ENCODE measurements at places on chromosomes 2 and 18. TPM values are rescaled to one million over a fixed set of nuclear protein-coding genes. Genes with fewer than 3 reads are reported as not detected.

DNA sequence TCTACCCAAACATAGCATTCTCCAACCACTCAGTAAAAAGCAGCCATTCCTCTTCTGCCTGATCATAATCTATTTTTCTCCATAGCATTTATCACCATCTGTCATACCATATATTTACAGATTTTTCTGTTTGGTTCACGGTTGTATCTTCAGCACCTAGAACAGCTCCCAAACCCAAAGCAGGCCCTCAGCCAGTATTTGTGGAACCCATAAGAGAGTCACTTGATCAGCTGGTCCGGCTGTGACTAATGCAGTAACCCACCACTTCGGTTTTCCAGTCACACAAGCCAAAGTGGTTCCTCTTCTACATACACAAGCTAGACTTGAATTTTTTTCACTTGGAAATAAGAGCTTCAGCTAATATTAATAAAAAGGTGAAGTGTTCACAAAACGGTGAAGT, 511.6 kb upstream of the CELF4 start:
- DNase-seq, result no peak

DNA sequence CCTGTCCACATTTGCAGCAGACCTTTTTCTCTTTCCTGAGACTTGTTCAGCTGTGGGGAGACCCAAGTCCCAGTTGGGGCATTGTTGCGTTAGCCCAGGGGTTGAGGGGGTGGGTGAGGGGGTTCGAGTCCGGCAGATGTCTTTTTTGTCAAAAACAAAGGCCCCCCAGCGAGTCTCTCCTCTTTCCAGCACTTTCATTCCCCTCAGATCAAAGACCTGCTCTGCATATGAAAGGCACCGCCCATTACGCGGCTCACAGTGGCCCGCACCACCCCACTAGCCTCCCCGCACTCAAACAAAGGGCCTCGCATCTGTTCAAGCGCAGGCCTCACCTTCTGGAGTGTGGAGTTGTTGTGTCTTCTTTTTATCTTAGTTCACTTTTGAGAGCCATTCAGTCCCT, 25.2 kb downstream of the TRABD2A start:
- DNase-seq, result no peak

GRCh38 chr2:68121873-68122679, 35.6 kb upstream of the PNO1 start:
- DNase-seq, result peak; percentile 95

DNA sequence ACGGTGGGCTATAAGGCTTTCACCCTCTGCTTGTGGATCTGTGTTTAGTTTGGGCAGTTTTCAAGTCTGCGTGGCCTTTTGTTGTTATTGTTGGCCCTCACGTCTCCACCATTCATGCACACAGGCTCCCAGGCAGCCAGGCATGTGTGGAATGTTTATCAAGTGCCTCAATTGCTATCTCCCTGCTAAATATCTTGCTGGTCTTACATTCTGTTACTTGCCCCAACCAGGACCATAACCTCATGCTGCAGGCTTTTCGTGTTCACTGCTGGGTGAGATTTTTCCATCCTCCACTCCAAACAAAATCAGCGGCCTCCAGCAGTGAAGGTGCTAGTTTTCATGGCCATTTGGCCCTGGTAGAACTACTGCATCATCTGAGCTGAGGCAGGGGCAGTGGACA, 63.0 kb upstream of the DSC1 start:
- no peak for DNase-seq

DNA sequence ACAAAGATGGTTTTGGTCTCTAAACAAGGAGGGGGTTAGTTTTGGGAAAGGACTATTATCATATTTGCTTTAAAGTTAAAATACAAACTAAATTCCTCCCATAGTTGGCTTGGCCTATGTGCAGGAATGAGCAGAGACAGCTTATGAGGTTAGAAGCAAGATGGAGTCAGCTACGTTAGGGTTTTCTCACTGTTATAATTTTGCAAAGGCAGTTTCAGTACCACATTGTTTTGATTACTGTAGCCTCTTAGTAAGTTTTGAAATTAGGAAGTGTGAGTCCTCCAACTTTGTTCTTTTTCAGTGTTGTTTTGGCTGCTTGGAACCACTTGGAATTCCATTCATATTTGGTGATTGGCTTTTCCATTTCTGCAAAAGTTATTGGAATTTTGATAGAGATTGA, 23.4 kb downstream of the LCLAT1 start:
- DNase-seq, result no peak

- DNase-seq, result no peak
Observed at GRCh38 chr2:223270548-223270947, 218.6 kb downstream of the KCNE4 start.

DNA sequence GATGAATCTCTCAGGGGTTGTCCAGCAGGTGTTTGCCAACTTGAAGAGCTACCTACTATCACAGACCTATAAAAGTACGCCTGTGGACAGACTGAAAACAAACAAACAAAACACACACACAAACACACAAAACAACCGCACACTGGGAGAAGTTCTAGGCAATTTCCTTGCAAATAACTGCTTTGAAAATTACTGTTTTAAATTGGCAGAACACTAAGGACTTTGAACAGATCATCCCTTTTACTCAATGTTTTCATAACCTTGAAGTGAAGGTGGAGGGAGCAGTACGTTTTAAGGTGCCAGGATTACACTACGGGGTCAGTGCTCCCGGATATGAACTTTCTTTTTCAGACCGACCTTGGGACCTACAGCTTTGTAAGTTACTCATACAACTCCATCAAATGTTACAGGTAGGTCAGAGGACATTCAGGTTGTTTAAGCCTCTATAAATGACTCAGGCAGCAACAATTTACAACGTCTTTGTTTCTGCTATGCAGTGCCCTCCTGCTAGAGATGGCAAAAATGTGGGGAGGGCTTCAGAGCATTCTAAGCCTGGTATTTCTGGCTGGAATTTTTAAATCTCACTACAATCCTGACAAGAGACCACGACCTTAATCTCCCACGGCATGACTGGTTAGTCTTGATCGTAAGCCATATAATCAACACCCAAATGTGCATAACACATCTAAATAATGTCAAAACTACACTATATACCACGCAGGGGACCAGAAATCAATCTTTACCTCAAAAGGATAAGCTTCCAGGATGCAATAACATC, 1.4 kb upstream of the SLC20A1 start:
- DNase-seq, result no peak

DNA sequence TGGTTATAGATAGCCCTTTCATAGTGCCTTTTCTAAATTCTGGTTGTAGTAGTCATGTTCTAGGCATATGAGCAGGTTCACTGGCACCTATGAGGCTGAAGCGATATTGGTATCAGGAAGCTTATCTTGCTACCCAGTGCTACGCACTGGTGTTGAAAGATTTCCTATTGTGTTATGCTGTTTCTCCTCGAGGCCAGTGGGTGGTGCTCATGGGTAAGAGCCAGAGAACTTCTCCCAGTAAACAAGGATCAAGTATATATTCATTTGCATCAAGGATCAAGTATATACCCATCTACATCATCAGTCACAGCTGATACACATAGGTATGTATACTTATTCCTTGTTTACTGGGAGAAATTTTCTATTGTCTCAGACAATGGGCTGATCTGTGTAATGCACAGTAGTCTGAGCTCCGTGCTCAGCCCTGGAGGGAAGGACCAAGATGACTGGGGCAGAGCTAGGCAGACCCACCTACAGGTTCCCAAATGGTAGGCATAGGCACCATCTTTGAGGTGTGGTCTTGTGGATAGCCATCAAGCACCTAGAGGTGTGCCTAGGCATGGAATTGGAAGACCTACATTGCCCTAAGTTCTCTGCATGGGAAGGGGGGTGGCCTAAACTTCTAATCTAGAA, 101.2 kb upstream of the GALNT13 start:
- no peak for DNase-seq

GRCh38 chr2:15858466-15858865, 81.9 kb upstream of the MYCN start:
- DNase-seq, result no peak

- DNase-seq, result no peak
Observed at GRCh38 chr2:119063177-119063576, 95.4 kb downstream of the C1QL2 start.

GRCh38 chr2:69007603-69008002, 5.4 kb upstream of the ANTXR1 start:
- DNase-seq, result no peak

- DNase-seq, result no peak
Observed at GRCh38 chr2:29273004-29273684, 157.9 kb downstream of the CLIP4 start.

The PARD3B gene
- 50.9 TPM for total RNA-seq

The MOCOS gene
- total RNA-seq, result 1.7 TPM

The LIMS4 gene
- total RNA-seq, result 22.4 TPM

The FLACC1 gene
- total RNA-seq, result 6.7 TPM

The CRACDL gene
- 7.5 TPM for total RNA-seq

The CDH19 gene
- total RNA-seq, result 9.6 TPM

The LIPT1 gene
- total RNA-seq, result 6.9 TPM

Measured in aorta (tissue), 5 donors.